ENCODE measurements at places on chromosomes 12 and 14.

DNA sequence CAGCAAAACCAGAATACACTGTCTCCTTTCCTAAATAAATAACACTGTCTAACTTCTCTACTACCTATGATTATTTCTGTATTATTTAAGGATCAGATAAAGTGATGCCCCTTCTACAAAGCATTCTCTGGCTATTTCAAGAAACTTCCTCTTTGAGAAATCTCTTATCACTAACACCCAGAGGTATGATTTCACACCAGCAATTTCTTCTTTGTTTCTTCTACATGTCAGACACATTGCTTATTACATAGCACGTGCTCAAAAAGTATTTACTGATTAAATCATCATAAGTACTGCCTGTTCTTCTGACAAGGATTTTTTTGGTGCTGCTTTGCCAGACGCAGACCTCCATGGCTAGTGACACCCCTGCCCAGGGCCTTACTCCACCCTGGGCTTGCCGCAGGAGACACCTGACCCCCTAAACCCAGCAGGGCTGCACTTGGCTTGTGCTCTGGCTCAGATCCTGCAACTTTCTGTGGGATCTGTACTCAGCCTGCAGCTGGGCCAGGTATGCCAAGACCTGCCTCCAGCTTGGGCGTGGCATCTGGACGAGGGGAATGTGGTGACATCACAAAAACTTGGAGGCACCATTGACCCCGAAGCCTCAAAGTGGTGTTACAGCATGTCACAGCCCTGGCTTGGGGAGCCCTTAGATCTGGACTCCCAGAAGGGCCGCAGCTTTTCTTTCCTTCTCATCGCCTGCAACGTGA, 15.4 kb upstream of the HIGD1C start:
- no peak for DNase-seq

DNA sequence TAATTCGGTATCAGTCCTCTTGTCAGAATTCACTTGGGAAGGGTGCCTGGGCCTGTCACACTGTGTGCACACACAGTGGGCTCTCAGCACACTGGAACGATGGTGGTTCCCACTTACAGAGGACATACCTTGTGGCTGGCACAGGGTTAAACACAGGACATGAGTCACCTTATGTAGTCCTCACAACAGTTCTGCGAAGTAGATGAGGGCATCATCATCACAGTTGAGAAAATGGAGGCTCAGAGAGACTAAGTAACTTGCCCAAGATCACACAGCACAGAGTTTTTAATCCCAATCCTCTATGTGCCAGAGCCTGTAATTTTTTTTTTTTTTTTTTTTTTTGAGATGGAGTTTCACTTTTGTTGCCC, 90.7 kb downstream of the NINJ2 start:
- no peak for DNase-seq

DNA sequence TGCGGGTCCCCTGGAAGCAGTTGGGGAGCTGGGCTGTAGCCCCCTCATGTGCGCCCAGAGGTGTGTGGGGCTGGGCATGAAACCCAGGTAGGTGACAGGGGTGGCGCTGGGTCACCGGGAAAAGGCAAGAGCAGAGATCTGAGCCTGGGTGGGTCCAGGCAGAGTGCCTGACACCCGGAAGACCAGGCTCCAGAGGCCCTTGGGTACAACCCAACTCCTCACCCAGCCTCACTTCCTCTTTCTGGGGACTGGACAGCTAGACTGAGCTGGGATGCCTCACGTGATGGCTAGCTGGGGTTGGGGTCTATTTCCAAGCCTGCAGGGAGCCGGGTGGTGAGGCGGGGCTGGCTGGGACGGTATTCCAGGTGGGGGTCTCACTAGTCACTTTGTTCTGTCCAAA, 16.3 kb upstream of the CYP46A1 start:
- no peak for DNase-seq

DNA sequence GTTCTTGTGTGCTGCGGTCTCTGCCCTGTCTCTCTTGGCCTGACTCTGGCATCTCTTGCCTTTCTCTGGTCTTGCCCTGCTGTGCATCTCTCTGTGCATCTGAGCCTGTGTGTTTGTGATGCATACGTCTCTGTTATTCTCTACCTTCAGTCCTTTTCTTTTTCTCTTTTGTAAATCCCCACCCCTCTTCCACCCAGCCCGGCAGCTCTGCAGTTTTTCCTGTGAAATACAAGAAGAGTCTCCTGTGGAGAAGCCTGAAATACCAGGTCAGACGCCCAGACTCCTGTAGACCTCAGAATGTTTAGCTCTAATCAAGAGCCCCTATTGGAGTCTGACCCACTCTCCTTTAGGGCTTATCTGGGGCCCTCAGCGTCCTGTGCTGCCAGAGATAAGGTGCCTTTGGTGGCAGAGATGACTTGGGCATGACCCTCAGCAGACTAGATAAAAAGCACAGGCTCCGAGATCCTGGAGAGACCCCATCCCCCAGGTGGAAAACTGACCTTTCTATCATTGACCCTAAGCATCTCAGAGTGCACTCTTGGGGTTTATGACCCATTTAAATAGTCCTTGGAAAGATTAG, 167.5 kb upstream of the SRRM4 start:
- DNase-seq, result no peak

- DNase-seq, result no peak
These were observed 314.5 kb upstream of the GARIN6 start for GRCh38 chr12:99332936-99333591.
